Motor neuron (in vitro differentiated cells): ENCODE measurements at places on chromosomes 12 and 14. TPM values are rescaled to one million over a fixed set of nuclear protein-coding genes. Genes with fewer than 3 reads are reported as not detected.

DNA sequence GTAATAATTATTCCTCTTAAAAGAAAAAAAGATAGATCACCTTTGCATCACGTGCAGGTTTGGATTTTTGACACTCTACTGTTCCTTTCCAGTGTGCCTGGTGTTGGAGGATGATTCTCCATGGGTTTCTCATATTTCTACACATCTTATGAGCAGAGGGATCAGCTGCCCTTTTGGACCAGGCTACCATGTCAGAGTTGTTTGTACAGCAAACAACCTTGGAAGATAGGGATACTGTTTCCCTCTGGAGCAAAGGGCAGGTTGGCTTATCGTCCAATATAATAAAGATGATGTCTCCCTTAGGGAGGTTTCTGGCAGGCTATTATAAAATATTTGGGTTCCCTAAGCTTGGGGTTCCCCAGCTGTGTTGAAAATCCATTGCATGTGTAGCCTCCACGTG is 42.1 kb downstream of the DAO start:
- no peak for ATAC-seq

Gene ANO2
- 1.7 and 1.9 TPM in 2 replicates for total RNA-seq

Gene MMP19
- total RNA-seq = 0.50 and 0.88 TPM in 2 replicates

GRCh38 chr14:26707234-26707633 is 109.4 kb upstream of the NOVA1 start:
- no peak for ATAC-seq

- peak; percentile 34 for ATAC-seq
These were observed 32.3 kb downstream of the PLEKHG3 start for GRCh38 chr14:64736271-64737169.

GRCh38 chr12:12791756-12792369 is 6.4 kb downstream of the APOLD1 start:
- ATAC-seq = no peak

- no peak for ATAC-seq
These were observed 1418.2 kb downstream of the AACS start for GRCh38 chr12:126483145-126484068.

DNA sequence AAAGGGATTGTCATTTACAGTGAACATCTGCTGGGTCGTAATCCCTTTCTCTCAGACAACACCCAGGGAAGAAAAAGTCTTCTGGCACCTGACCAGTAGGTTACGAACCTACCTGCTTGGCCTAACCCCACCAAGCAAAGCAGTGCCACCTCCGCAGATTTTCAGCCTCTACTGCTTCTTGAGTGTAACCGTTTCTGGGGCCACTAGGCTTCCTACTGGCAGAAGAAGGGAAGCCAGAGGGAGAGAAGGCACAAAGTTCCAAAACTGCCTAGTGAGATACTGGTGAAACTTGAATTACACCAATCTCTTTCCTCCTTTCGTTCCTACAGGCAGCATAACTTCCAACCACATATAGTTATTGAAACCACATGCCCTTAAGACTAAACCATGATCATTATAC is 383.6 kb downstream of the BCAT1 start:
- ATAC-seq = no peak

GRCh38 chr12:26195641-26196420 is 458 bp downstream of the SSPN start:
- ATAC-seq = peak; percentile 78

DNA sequence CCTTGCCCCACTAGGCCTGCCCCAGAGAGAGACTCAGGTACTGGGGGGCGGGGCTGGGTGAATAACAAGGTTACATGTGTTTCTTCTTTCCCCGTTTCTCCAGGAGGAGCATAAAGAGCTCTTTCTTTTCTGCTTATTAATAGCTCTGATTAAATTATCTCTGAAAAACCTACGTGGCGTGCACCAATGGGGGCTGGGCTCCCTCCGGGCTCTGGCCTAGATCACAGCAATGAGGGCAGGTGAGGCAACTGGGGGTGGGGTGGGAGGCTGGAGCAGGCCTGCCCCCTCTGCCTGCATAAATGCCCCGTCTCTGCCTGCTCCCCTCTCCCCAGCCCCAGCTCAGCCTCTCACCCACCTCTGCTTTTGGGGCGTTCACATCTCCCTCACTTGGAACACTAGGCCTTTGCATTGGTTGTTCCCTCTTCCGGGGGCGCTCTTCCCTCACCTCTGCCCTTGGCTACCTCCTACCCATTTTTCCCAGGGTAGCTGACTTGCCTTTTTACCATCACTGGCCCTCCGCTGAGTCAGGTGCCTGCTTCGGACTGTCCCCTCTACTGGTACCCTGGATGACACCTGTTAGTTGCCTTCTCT is 4.1 kb upstream of the FAM222A start:
- ATAC-seq = no peak

GRCh38 chr12:61750604-61751003 is 509.6 kb upstream of the USP15 start:
- no peak for ATAC-seq

- no peak for ATAC-seq
These were observed 10.0 kb upstream of the NRIP2 start for GRCh38 chr12:2844786-2845185.

DNA sequence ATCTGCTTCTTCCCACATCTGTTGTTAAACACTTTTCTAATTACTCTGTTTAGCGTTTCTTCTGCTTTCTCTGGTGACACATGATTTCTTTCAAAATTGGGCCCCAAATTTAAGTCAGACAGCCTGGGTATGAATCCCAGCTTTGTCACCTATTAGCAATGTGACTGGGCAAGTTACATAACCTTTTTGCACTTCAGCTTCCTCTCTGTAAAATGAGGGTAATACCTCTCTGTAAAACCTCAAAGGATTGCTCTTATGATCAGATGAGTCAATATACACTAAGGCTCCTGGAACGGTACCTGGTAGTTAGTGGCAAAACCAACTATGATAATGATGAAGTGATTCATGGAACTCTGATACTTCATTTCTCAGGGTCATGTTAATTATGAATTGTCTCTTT is 33.0 kb downstream of the E2F7 start:
- no peak for ATAC-seq

GRCh38 chr12:132089407-132089910 is 54.7 kb downstream of the DDX51 start:
- ATAC-seq = no peak

DNA sequence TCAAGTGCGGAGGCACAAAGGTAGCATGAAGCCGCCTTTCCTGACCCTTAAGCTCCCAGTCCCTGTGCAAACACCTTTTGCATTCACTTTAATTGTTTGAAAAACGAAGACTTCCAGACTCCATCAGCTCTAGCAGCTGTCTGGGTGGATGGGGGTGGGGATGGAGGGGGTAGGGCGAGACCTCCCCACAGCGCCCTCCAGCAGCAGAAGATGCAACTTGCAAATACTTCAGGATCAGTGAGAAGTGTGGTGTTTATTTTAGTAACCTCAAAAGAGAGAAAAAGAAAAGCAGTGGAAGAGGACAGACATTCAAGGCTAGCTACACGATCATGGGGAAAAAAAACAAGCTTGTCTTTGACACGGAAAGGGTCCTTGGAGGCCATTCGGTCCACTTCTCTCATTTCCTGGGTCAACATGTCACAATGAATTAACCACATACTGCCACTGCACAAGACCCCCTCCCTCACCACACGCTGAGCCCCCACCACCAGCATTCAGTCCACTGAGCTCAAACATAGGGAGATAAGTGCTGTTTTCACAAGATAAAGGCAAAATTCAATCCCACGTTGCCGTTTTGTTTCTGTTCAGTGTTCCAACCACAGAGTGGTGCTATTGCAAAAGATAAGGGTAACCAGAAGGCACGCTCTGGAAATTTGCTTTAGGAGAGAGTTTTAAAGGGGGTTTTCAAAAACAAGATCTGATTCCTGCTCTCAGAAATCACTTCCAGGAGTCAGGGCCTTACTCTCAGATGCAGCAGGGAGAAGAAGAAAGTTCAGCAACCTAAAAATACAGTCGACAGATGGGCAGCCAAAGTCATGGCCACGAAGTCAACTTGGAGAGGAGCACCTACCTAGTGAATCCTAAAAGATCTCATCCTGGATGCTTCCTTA is 3.3 kb upstream of the NTF3 start:
- ATAC-seq = peak; percentile 32

Gene TAS2R14
- total RNA-seq = 3.9 and 6.4 TPM in 2 replicates

Gene SIX4
- total RNA-seq = 3.0 and 3.1 TPM in 2 replicates

GRCh38 chr14:91946622-91947474 is 646 bp downstream of the FBLN5 start:
- ATAC-seq = peak; percentile 72

DNA sequence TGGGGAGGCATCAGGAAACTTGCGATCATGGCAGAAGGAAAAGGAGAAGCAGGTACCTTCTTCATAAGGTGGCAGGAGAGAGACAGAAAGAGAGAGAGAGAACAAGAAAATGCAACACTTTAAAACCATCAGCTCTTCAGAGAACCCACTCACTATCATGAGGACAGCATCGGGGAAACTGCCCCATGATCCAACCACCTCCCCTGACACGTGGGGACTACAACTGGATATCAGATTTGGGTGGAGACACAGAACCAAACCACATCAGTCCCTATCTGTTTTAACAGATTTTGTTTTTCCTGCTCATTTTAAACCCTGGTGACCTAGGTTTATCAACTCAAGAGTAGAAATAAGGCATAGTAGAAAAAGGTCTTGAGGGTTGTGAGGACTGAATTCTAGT is 210.1 kb upstream of the PLXNC1 start:
- ATAC-seq = no peak

Gene C12orf50
- total RNA-seq = 0.15 and 0.49 TPM in 2 replicates

DNA sequence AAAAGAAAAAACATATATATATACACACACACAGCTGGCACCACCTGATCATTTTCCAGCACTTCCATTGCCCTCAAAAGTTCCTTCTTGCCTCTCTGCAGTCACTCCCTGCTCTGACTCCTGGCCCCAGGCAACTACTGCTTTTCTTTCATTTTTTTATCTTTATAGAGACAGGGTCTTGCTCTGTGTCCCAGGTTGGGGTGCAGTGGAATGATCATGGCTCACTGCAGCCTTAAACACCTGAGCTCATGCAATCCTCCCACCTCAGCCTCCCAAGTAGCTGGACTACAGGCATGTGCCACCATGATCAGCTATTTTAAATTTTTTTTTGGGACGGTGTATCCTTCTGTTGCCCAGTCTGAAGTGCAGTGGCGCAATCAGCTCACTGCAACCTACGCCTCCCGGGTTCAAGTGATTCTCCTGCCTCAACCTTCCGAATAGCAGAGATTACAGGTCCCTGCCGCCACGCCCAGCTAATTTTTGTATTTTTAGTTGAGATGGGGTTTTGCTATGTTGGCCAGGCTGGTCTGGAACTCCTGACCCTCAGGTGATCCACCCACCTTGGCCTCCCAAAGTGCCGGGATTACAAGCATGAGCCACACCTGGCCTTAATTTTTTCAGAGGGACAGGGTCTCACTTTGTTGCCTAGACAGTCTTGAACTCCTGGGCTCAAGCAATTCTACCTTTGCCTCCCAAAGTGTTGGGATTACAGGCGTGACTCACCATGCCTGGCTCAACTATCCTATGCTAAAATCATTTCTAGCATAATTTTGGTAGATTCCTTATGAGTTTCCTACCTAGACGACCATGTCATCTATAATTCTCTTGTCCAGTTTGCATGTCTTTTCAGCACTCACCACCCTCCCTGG is 7.8 kb downstream of the HSP90AA1 start:
- peak; percentile 11 for ATAC-seq

GRCh38 chr14:98370352-98370751 is 901.6 kb downstream of the BCL11B start:
- ATAC-seq = no peak

DNA sequence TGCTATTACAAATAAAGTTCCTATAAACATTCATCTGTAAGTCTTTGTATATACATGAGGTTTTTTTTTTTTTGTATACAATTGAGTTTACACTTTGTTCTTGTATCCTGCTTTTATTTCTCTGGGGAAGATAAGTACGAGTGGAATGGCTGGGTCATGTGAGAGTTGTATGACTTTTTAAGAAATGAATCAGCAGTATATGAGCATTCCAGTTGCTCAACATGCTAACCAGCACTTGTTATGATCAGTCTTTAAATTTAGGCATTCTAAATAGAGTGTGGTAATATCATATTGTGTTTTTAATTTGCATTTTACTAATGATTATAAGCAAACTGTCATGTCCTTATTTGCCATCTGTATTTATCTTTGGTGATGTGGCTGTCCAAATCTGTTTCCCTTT is 44.7 kb upstream of the AMIGO2 start:
- peak; percentile 24 for ATAC-seq

DNA sequence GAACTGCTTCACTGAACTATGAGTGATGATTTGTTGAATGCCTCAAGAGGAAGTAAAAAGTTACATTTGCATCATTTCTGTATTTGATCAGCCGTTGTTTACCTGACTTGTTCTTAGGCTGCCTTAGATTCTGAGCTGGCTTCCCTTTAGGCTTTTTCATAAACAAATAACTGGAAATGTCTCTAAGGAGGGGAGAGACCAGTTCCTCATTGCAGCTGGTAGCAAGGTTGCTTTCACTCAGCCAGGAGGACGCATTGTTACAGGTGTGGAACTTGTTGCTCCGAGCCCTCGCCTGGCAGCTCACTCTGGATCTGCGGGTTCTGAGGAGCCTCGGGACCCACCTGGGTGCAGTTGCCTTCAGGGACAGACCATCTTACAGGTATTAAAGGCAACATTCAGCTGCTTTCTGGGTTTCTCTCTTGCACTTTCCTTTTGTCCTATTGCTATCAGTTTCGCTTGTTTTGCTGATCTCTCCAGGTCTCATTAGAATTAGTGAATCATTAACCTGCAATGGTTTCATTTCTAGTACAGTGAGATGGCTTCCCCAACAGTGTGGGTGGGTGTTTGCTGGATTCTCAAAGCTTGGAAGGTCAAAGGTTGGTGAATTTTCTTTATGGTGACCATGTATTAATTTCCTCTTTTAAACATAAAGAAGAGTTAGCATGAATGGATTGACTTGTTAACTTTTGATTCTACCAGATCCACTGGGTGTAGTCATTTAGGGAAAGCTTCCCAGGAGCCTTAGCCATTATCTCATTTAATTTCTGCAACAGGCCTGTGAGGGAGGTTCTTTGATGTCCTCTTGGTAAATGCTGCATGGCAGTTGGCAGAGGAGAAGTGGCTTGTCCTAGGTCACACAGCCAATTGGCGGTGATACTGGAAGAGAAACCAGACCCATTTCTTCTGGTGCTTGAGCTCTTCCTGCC is at the start of gene PLEKHG7:
PLEKHG7 (plus strand) TSS at position 236 of the 926 bp plus-strand sequence. CDS start 3,643 bp downstream, outside the sequence.
- no peak for ATAC-seq

GRCh38 chr14:51327376-51327775 is 87.3 kb downstream of the TMX1 start:
- no peak for ATAC-seq

DNA sequence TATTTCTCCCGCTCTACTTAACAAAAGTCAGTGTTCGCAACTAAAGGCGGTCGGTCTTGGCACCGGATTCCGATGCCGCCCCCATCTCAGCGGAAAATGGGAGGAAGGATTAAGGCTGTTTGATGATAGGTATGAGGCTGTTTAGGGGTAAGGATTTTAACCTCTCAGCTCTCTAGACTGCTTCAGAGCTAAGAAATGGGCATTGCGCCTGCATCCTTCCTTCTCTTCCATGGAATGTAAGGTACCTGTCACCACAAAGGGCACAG is 1.4 kb downstream of the COCH start:
- no peak for ATAC-seq

- ATAC-seq = no peak
These were observed 239.3 kb downstream of the RMST start for GRCh38 chr12:97701901-97702300.

Gene GLIPR1L2
- total RNA-seq = 0.38 and 0.52 TPM in 2 replicates

Gene SLC25A47
- not detected in 2 replicates for total RNA-seq

GRCh38 chr12:43293396-43293795 is 258.6 kb downstream of the ADAMTS20 start:
- no peak for ATAC-seq

Gene TEX22
- 0.25 and 0.32 TPM in 2 replicates for total RNA-seq

GRCh38 chr12:79689477-79690141 is 1.2 kb downstream of the PAWR start:
- ATAC-seq = peak; percentile 2

- ATAC-seq = peak; percentile 59
These were observed 44.3 kb downstream of the KRT80 start for GRCh38 chr12:52147367-52147963.

Gene SDSL
- 9.0 and 12.7 TPM in 2 replicates for total RNA-seq
